ENCODE measurements at places on chromosomes 3 and 15.

- DNase-seq = no peak
Measured at GRCh38 chr15:57215881-57216280, 160.4 kb upstream of the CGNL1 start.

- DNase-seq = no peak
Measured at GRCh38 chr3:120496278-120497002, 45.6 kb upstream of the FSTL1 start.

- no peak for DNase-seq
Measured at GRCh38 chr15:73727330-73727976, 25.7 kb downstream of the INSYN1 start.

DNA sequence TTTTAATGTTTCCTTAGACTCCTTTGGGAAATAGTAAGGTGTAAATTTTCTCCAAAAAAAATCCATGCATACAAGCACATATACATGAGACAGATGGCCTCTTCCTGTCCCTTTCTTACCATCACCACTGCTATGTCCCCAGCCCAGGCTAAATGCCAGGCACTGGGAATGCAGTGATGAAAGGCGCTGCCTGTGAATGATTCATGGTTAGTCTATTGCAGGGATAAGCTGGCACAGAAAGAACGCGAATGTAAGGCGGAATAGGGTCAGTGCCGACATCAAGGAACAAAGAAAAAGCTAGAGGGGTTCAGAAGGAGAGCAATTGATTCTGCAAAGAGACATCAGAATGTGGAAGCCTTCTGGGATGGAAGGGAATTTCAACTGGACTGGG is 36.2 kb upstream of the CFAP161 start:
- DNase-seq = no peak

GRCh38 chr15:73746883-73747282 is 6.3 kb downstream of the INSYN1 start:
- DNase-seq = no peak

- DNase-seq = peak; percentile 51
Measured at GRCh38 chr15:90883976-90884718, at the start of gene FES. FES (plus strand) TSS chr15:90884504; CDS start chr15:90885046, 542 bp downstream.

DNA sequence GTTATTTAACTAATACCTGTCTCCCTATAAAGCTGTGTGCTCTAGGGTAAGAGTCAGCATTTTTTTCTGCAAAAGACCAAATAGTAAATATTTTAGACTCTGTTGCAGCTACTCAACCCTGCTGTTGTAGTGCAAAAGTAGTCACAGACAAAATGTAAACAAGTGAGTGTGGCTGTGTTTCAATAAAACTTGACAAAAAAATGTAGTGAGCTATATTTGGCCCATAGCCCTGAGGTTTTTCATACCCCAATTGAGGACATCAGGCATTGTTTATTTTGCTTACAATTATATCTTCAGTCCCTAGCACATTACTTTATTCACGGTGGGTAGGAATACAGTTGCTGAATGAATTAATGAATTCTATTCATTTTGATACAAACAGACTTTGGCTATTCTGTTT is 58.7 kb upstream of the TBC1D5 start:
- DNase-seq = no peak

GRCh38 chr3:71397046-71397445 is 186.5 kb downstream of the FOXP1 start:
- no peak for DNase-seq

All from GM13976 (cell line).